Activated CD4-positive, alpha-beta T cell treated with anti-CD3 and anti-CD28 coated beads, Interleukin-2, Interleukin-4, amounts not matched to agents 100 ng/mL and 50 ng/mL, durations not matched to agents 16 hours and 8 hours (primary cell): ENCODE measurements at places on chromosomes 16 and 17.

DNA sequence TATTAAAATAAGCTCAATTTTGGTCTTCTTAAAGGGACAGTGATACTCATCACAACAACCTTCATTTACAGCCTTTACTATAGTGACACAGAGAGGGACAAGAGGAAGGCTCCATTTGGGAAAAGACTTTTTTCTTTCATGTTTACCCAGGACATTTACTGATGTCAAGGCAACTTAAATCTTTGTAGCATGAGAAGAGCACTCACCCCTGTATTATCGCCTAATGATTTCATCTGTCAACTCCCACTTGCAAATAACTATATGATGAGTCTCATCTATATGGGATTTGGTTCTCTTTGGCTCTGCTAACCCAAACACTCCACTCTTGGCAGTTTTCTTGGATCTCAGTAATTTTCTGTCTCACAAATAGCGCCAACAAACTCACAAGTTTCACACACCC lies 24.1 kb downstream of the BLMH start:
- no peak for DNase-seq

GRCh38 chr17:78403822-78404221 lies 25.4 kb downstream of the PGS1 start:
- DNase-seq: no peak

GRCh38 chr17:28547623-28548416 lies 4.6 kb downstream of the UNC119 start:
- peak; percentile 86 for DNase-seq

DNA sequence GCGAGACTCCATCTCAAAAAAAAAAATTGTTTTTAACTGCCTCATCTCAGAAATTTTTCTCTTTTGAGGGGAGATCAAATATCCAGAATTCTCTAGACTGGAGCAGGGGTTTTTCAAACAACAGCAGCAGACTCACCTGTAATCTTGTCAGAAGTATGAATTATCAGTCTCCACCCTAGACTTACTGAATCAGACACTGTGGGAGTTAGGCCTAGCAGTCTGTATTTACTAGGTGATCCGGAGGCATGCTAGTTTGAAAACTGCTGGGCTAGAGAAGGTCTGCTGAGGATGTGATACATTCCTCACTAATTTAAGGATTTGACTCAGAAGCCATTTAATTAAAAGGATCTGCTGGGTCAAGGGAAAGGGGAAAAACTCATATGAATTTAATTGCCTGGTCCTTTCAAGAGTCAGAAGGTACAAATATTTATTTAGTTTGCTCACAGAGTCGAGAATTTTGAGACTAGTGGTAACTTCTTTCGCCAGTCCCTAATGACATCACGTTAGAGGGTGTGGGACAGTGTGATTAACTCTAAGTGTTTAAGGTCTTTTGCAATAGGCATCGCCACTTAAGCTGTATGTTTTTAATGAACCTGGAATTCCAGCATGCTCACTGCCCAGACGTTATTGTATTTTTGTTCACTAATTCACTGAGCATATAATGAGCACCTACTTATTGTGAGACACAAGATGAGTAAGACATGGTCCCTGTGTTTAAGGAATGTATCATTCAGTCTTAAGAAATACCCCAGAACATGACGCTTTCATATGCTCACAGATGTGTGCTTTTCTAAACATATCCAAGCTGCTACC lies 14.2 kb downstream of the ATP6V0A1 start:
- DNase-seq: no peak

- DNase-seq: no peak
Measured at GRCh38 chr16:17324451-17324850, 146.3 kb downstream of the XYLT1 start.

DNA sequence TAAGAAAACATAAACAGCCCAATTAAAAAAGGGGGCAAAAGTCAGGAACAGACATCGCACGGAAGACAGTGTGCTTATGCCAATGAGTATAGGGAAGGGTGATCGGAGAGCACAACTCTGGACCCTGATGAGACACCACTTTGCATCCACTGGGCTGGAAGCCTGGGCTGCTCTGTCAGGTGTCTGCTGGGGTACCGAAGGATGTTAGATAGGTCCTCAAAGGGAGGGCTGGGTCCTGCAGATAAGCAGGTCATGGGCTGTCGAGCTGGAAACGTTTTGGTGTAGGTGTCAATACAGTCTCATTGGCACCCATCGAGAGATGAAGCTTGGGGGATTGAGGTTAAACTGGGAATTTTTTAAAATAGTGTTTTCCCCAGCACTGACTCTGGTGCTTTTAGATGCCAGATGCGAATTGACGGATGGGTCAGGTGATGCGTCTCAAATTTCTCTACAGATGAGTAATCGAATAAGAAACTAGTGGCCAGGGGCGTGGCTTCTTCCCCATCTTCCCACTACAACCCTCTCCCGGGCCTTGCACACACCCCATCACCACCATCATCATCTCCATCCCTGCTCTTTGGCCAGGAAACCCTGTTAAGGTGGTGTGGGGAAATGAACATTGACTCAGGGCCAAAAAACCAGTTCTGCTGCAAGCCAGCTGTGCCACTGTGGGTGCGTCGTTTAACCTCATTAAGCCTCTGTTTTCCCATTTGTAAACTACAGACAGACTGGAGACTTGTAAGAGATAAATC lies 47.8 kb upstream of the IRF8 start:
- no peak for DNase-seq

DNA sequence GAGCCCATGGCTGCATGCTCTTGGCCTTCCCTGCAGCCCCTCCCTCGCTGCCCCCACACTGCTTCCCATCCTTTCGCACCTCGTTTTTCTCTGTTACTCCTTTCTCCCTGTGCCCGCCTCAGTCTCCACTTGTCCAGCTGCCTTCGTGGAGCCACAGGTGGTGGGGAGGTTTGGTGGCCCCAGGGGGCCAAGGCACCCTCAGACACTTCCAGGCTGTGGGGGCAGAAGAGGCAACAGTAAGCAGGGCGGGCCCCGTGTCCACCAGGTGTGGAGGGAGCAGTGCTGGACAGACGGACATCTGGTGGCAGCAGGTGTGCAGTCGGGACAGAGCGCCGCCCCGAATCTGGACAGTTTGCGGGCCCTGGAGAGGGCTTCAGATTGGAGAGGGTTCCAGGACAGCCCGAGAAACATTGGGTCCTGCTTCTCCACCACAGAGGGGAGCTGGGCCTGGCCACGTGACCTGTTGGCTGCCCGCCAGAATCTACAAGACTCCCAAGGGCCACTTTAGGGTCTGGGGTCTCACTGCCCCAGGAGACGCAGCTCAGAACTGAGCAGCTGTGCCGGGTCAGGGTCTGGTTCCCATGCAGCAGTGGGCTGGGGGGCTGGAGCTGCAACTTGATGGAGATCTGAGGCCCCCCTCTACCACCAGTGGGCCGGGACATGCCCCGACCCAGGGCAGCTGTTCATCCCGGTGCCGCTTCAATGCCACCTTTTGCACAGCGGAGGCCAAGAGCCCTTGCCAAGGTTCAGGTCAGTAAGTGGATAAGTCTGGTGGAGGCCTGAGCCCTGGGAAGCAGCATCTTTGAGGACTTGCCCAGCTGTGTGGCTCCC lies 22.8 kb downstream of the BAHCC1 start:
- DNase-seq: no peak

- peak; percentile 34 for DNase-seq
Measured at GRCh38 chr17:42553866-42554249, 1.1 kb downstream of the HSD17B1 start.

- DNase-seq: no peak
Measured at GRCh38 chr16:3009568-3010390, 2.9 kb upstream of the CLDN9 start.

- DNase-seq: no peak
Measured at GRCh38 chr17:73643001-73643851, 1.0 kb downstream of the SDK2 start.

GRCh38 chr17:40912486-40913210 lies 24.8 kb downstream of the KRT23 start:
- DNase-seq: no peak

DNA sequence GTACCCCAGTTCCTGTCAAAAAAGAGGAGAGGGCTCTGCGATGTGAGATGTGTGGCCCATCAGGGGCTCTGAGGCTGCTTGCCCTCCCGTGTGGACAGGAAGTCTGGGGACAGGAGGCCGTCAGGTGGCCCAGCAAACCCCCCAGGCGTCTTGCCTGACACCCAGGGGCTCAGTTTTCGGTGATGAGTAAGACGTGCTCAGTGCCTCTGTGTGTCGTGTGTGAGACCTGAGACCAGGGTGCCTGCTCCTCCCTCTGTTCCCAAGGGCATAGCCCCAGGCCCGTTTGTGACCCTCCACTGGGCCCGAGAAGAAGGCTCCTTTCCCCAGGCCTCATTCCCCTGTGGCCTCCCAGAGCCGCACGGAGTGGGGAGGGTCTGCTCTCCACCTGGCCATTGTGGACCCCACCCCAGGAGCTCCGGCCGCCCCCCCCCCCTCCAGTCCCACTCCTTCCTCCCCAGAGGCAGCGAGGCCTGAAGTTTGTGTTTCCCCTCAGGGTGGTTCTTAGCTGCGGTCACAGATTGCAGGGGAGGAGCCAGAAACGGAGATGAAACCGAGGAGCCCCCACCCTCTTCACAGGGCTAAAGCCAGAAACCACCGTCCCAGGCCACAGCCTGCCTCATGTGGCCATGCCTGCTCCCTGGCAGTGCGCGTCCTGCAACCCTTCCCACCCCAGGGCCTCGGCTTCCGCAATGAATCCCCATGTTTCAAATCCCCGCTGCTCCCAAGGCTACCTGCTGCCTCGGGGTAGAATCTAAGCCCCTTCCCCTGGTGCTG lies 4.9 kb upstream of the ACTG1 start:
- no peak for DNase-seq

- no peak for DNase-seq
Measured at GRCh38 chr17:74267987-74268499, 6.0 kb upstream of the DNAI2 start.

DNA sequence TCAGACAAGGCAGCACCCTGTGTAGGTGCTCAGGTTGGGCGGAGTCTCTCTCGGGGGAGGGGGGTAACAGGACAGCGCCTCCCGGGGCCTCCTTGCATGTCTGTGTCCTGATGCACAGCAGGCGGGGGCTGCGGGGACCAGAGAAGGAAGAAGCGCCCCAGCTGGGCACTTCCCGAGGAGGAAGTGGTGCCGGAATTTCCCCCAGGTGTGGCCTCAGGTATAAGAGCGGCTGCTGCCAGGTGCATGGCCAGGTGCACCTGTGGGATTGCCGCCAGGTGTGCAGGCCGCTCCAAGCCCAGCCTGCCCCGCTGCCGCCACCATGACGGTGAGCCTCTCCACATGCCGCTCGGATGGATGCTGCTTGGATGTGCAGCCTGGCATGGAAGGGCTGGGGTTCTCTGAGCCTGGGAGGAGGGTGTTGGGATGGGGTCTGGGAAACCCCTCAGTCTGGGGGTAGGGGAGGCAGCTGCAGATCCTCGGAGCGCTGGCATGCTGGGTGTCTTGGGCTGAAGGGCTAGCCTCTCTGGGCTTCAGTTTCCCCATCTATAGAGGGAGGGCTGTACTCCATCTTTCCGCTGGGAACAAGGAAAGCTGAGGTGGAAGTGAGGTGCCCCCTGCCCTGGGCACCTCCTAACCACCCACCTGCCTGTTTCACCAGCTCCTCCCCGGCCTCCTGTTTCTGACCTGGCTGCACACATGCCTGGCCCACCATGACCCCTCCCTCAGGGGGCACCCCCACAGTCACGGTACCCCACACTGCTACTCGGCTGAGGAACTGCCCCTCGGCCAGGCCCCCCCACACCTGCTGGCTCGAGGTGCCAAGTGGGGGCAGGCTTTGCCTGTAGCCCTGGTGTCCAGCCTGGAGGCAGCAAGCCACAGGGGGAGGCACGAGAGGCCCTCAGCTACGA lies at the start of gene IL17C:
TSS of gene IL17C (plus strand) at position 250 of the 908 bp plus-strand sequence. CDS start at position 320, 70 bp downstream.
- DNase-seq: no peak

- no peak for DNase-seq
Measured at GRCh38 chr16:27820646-27821345, 242.7 kb downstream of the GSG1L start.

GRCh38 chr17:57375040-57375769 lies 118.9 kb downstream of the MSI2 start:
- DNase-seq: no peak

GRCh38 chr16:16015849-16016248 lies 66.4 kb downstream of the ABCC1 start:
- no peak for DNase-seq

DNA sequence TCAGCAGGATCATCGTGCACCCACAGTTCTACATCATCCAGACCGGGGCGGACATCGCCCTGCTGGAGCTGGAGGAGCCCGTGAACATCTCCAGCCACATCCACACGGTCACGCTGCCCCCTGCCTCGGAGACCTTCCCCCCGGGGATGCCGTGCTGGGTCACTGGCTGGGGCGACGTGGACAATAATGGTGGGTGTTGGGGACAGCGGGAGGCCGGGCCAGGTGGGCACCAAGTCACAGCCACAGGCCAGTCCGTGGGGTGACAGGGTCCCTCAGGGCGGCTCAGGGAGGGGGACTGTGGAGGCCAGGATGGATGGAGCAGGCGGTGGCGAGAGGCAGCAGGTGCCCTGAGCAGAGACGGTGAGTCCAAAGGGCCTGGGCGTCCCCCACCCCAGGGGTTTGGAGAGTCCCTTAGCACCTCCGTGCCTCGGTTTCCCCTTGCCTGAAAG lies 1.0 kb downstream of the TPSD1 start:
- DNase-seq: no peak

GRCh38 chr17:60086818-60087591 lies 8.3 kb upstream of the HEATR6 start:
- DNase-seq: no peak

GRCh38 chr16:20862162-20862960 lies 37.8 kb downstream of the DCUN1D3 start:
- no peak for DNase-seq

DNA sequence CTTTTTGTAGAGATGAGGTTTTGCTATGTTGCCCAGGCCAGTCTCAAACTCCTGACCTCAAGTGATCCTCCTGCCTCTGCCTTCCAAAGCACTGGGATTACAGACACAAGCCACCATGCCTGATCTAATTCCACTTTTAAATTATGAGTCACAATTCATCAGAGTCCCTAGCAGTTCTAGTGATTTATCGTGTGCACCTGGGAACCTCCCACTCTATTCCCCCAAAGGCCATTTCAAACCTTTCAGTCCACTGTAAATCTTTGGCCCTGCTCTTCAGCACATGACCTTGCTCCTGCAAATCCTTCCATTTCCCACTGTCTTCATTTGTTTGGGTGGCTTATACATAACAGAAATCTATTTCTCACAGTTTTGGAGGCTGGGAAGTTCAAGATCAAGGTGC lies 73.0 kb downstream of the HS3ST2 start:
- no peak for DNase-seq

DNA sequence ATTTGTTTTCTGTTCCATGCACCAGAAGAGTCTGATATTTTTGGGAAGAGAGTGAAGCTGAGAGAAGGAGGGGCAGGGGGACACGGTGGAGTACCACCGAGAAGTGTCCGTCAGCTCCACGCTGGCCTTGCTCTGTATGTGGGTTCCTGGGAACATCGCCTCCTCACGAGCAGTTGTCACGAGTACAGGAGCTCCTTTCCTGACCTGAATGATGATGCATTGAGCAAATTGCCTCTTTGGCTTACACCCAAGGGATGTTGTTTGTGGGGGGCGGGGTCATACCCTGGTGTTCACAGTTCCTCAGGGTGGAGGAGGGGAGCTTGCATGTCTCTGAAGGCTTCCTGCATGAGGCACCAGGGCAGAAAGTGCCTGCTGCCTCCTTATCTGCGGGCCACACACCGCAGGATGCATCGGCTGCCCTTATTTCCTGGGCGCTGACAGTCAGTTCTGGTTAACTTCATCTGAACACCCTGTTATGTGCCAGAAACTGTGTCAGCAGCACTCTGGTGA lies 36.2 kb downstream of the RGS9 start:
- peak; percentile 92 for DNase-seq
